ENCODE measurements at places on chromosomes 5 and 9.

DNA sequence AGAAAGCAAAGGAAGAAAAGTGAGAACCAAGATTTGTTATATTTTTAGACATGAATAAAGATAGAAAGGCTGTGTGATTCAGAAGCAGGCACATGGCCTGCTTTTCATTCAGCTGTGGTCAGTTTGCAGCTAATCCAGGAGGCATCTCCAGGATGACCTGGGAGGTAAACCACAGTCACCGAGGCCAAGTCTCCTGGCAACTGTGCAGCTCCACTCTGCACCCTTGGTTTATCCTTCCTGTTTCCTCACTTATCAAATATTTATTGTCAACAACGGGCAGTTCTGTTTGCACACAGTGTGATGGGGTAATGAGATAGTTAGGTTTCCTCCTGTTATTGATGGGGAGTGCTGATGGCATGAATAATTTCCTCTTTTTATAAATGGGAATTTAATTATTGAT is 243.0 kb downstream of the PSAT1 start:
- peak; percentile 95 for DNase-seq

DNA sequence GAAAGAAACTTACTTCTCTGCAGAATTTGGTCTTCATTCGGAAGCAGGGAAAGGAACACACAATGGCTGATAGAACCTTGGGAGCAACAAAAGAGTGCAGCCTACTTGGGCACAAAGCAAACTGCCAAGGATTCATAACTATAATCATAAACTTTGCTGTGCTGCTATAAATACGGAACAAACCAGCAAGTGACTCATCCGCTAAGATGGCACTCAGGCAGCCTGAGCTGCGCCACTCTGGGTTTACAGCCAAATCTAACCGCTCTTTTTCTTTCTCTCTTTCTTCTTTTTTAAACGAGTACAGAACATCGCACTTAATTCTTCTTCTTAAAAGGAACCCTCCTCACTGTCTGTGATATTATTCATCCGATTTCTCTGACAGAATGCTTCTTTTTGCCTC is 81.1 kb downstream of the PTPN3 start:
- no peak for DNase-seq

GRCh38 chr9:29958469-29958868 is 2385.2 kb upstream of the C9orf72 start:
- DNase-seq: no peak

GRCh38 chr5:135988546-135988945 is 33.8 kb upstream of the LECT2 start:
- DNase-seq: no peak

DNA sequence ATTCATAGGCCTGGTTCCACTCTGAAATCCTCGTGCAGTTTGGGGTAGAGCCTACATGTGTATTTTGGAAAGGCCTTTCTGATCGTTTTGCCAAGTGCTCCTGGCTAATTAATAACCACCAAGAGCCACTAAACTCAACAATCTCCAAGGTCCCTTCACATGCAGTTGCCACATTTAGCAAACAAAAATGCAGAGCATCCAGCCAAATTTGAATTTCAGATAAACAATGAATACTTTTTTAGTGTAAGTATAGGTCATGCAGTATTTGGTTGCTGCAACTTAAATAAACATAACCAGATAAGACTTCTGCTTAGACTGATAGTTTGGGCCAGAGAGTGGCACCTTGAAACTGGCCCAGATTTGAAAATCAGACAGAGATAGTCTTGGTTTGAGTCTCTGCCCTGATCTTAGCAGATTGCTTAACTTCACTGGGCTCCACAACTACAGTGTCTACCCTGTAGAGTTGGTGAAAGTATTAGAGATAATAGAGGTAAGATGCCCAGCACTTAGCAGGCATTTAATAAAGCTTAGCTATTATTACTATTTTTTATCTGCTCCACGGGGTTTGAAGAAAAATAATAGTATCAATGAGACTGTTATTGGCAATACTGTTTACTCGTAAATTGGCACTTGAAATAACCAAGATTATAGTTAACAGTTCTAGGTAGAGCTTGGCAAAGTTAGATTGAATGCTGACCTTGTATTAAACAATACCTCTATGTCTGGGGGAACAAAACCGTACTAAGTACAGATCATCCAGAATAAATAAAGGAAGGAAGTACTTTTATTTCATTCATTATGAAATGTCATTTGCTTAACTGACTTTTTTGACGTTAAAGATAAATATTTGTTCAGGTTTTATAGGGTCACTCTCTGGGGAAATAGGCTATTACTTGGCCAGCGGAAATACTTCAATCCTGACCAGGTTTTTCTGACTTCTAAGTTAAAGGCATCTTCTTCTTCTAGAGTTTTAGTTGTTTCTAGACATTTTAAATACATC is 274.8 kb downstream of the DOCK8 start:
- DNase-seq: no peak

- DNase-seq: no peak
Measured at GRCh38 chr9:37798677-37799076, 1.9 kb upstream of the DCAF10 start.

GRCh38 chr9:83355024-83355444 is 183.2 kb downstream of the FRMD3 start:
- DNase-seq: peak; percentile 76

DNA sequence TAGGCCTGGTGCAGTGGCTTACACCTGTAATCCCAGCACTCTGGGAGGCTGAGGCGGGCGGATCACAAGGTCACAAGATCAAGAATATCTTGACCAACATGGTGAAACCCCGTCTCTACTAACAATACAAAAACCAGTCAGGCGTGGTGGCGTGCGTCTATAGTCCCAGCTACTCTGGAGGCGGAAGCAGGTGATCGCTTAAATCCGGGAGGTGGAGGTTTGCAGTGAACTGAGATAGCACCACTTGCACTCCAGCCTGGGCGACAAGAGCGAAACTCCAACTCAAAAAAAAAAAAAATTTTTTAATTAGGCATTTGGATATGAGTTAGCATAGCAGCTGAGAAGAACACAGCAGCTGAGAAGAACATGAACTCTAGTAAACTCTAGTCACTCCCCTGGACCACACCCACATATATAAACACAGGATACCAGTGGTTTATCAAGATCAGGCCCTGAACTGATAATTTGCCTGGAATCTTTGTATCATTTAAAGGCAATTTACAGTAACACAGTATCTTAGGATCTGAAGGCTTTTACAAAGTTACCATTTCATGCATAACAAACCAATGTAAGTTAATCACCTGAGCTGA is 4.6 kb upstream of the UGCG start:
- DNase-seq: peak; percentile 85
